ENCODE measurements at places on chromosomes 16 and 17. TPM values are rescaled to one million over a fixed set of nuclear protein-coding genes. Genes with fewer than 3 reads are reported as not detected.

Gene PMFBP1
- total RNA-seq: 5.6 TPM

Gene RAB37
- total RNA-seq: 8.2 TPM

Gene KRT17
- not detected for total RNA-seq

Gene TNRC6C
- 23.4 TPM for total RNA-seq

Gene TBC1D28
- not detected for total RNA-seq

Gene GPR139
- total RNA-seq: not detected

Gene SLC35G6
- total RNA-seq: not detected

Gene ABHD15
- 8.2 TPM for total RNA-seq

Gene OR1A1
- not detected for total RNA-seq

Gene GAS2L2
- total RNA-seq: not detected

Gene KCNJ18
- not detected for total RNA-seq

Gene TAC4
- not detected for total RNA-seq

GRCh38 chr17:44130693-44131349, 7.4 kb upstream of the HDAC5 start:
- no peak overlapping the region for H3K27ac ChIP-seq
- no peaks in the 10 kb centered on the region for H3K36me3 ChIP-seq
- no peak for DNase-seq
- H3K4me1 ChIP-seq: peaks cover 3% of the 10 kb centered on the region

GRCh38 chr17:58398574-58399266, 18.6 kb downstream of the RNF43 start:
- H3K27me3 ChIP-seq: no peaks in the 10 kb centered on the region
- H3K36me3 ChIP-seq: no peaks in the 10 kb centered on the region
- peaks cover 100% of the 10 kb centered on the region for H3K4me1 ChIP-seq
- H3K27ac ChIP-seq: peak overlapping the region; percentile 50

DNA sequence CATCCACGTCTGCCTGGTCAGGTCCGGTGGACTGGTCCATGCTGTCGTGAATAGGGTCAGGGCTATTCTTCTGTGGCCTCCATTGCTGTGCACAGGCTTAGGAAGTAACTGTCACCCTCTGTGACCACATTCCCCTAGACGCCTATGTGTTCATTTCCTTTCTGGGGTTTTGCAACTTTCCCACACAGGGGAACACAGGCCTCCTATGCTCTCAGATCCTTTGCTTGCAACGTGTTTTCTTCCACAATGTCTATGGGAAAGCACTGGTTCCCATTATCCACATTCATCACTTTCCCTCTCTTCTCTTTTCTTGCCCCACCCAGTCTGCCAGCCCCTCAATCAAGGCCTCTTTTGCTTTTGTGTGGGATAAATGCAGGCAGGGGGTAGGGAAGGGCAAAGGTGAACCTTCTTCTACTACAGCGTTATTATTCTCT, 43.2 kb upstream of the DNAJA2 start:
- no peaks in the 10 kb centered on the region for H3K36me3 ChIP-seq
- no peak overlapping the region for H3K27ac ChIP-seq
- peaks cover 5% of the 10 kb centered on the region for H3K4me1 ChIP-seq
- DNase-seq: no peak
- H3K27me3 ChIP-seq: no peaks in the 10 kb centered on the region

DNA sequence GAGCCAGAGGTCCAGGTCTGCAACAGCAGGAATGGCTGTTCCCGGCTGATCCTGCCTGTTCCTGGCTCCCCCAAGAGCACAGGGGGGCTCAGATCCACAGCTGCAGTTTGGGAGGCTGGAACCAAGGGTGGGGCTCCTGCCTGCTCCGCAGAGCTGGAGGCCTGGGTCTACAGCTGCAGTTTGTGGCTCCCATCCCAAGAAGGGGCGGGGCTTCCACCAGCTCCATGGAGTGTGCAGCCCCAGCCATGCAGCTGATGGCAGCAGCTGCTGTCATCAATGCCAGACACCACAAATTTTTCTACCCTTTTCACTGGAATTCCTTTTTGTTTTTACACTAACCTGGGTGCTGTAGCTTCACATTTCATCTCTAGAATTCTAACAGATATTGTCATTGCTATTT, 135.4 kb upstream of the KIF2B start:
- DNase-seq: no peak
- no peak overlapping the region for H3K27ac ChIP-seq
- no peaks in the 10 kb centered on the region for H3K36me3 ChIP-seq
- H3K4me3 ChIP-seq: no peak overlapping the region

- no peak for DNase-seq
- H3K36me3 ChIP-seq: no peaks in the 10 kb centered on the region
- peaks cover 25% of the 10 kb centered on the region for H3K27me3 ChIP-seq
- no peak overlapping the region for H3K27ac ChIP-seq
- no peak overlapping the region for H3K4me3 ChIP-seq
These were observed 161.0 kb downstream of the CBLN1 start for GRCh38 chr16:49120631-49121030.

- no peaks in the 10 kb centered on the region for H3K27me3 ChIP-seq
- no peak overlapping the region for H3K27ac ChIP-seq
- H3K4me3 ChIP-seq: peak overlapping the region; percentile 97
These were observed 1.5 kb downstream of the EDC4 start for GRCh38 chr16:67874372-67874771.

GRCh38 chr16:64784635-64785034, 337.2 kb downstream of the CDH11 start:
- H3K27me3 ChIP-seq: no peaks in the 10 kb centered on the region
- no peak overlapping the region for H3K4me3 ChIP-seq
- no peaks in the 10 kb centered on the region for H3K4me1 ChIP-seq
- no peak for DNase-seq

DNA sequence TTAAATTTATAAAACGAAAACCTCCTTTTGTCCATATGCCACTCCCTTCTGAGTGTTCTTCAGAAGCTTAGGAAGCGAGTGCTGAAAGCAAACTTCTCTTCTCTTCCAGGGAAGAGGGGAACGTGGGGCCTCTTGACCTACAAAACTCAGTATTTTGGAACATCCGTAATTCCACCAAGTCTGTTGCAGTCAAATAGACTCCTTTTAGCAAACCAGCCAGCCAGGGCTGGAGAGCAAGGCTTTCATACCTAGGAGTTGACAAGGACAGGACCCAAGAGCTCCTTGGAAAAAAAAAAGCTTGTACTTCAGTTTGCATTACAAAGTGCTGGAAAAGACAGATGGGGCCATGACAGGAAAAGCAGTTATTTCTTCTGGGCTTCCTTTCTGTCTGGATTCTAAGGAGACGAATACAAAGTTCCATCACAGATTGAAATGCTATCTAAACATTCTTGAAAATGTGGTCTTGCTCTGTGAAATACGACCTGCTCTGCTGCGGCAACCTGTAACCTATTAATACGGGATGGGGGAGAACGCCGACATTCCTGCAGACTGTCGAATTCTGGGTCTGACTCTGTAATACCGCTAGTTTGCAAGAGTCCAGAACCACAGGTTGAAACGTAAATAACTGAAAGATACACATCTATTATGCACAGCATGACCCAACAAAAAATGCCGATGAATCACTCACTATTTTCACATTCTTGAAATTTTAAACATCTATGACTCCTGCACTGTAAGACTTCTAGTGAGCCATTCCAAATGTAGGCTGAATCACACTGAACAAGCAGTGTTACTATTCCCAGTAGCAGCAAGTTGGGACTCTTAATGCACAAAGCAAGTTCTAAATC, 20.6 kb downstream of the VPS53 start:
- peaks cover 14% of the 10 kb centered on the region for H3K36me3 ChIP-seq
- no peak for DNase-seq
- no peaks in the 10 kb centered on the region for H3K4me1 ChIP-seq
- H3K27me3 ChIP-seq: no peaks in the 10 kb centered on the region
- H3K4me3 ChIP-seq: no peak overlapping the region

DNA sequence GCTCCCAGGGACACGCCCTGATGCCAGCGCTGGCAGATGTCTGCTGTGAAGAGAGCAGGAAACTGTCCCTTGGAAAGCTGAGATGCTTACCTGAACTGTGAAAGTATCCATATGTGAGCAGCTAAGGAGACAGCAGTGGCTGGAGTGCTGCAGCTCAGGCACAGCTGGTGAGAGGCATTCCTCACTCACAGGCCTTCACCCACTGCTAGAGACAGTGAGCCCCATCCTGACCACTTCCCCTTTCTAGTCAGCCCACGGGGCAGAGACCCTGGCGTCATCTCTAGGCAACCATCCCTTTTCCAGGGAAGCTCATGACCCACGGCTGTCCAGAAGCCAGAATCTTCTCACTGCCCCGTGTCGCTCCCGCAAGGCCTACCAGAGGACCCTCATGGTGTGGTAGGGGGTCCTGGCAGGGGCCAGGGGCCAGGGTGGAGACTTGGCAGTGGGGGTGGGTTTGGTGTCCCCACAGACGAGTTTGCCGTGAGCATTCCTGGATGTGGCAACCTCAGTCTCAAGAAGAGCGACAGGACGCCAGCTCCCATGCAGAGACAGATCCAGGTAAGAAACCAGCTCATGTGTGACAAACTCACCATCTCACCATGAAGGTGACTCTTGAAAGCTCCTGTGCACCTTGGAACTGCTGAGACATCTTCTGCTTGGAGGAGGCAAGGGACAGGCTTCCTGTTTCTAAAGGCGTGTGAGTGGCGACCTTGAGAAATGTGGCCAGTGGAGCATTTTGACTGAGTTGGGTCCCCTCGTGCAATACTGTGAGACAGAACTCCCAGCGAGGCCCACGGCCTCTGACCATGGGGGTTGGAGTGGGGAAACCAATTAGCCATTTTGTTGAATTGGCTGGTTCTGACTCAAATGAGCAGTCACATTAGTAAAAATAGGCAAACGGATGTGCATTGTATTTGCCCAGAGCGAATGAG, at the start of gene SCIMP:
Gene SCIMP (minus strand): TSS at position 216 of the 932 bp plus-strand sequence. CDS start 105 bp downstream, at position 111.
- no peaks in the 10 kb centered on the region for H3K36me3 ChIP-seq
- DNase-seq: no peak
- H3K27me3 ChIP-seq: no peaks in the 10 kb centered on the region

GRCh38 chr16:24800586-24800985, 45.2 kb upstream of the SLC5A11 start:
- H3K36me3 ChIP-seq: peaks cover 68% of the 10 kb centered on the region
- no peak overlapping the region for H3K27ac ChIP-seq

GRCh38 chr17:17785407-17785806, 51.4 kb downstream of the SREBF1 start:
- no peak for DNase-seq
- peaks cover 45% of the 10 kb centered on the region for H3K4me1 ChIP-seq
- H3K36me3 ChIP-seq: no peaks in the 10 kb centered on the region
- no peak overlapping the region for H3K4me3 ChIP-seq
- H3K27ac ChIP-seq: no peak overlapping the region
- no peaks in the 10 kb centered on the region for H3K27me3 ChIP-seq

DNA sequence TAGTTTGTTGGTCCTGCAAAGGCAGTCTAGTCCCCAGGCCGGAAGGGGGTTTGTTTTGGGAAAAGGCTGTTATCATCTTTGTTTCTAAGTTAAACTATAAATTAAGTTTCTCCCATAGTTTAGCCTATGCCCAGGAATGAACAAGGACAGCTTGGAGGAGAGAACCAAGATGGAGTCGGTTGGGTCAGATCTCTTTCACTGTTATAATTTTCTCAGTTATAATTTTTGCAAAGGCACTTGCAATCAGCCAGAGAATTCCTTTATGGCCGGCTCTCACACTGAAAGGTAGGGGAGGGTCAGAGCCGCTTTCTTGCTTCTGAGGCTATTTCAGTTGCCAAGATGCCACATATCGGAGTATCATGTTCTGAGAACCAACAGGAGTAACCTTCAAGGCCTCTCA, 59.2 kb upstream of the ATF7IP2 start:
- H3K36me3 ChIP-seq: no peaks in the 10 kb centered on the region
- peaks cover 3% of the 10 kb centered on the region for H3K4me1 ChIP-seq
- no peak for DNase-seq
- H3K27me3 ChIP-seq: no peaks in the 10 kb centered on the region
- H3K4me3 ChIP-seq: no peak overlapping the region

DNA sequence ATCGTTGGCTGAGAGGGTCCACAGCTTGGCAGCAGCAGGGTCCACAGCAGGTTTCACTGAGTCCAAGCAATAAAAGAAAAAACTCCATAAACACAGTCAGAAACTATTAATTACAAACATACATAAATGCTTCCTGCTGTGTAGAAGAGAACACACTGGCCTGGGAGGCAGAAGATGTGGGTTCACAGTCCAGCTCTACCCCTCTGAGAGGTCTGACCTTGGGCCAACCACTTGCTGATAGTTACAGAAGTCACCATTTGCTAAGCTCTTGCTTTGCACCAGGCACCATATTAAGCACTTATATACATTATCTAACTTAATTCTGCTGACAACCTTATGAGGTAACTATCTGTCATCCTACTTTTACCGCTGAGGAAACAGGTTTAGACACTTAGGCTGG, 14.7 kb downstream of the CIAPIN1 start:
- no peaks in the 10 kb centered on the region for H3K4me1 ChIP-seq
- no peak overlapping the region for H3K27ac ChIP-seq
- H3K36me3 ChIP-seq: peaks cover 72% of the 10 kb centered on the region
- no peak for DNase-seq
- no peak overlapping the region for H3K4me3 ChIP-seq

DNA sequence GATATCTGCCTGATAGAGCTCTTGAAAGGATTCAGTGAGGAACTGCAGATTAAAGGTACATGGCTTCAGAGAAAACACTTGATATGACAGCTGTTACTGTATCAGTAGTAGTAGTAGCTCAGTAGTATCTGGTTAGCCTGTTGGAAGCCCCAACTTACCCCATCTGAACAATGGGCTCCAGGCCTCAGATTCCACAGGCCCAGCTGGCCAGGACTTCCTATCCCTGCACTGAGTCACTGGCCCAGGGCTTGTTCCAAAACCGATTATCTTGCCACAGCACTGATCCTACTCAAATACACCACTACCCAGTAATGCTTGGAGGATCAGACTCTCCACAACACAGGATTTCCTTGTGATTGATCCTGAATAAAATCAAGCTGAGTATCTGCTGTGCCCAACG, 32.6 kb downstream of the DCUN1D3 start:
- peak overlapping the region; percentile 96 for H3K27ac ChIP-seq
- H3K4me1 ChIP-seq: peaks cover 57% of the 10 kb centered on the region
- no peak overlapping the region for H3K4me3 ChIP-seq
- no peaks in the 10 kb centered on the region for H3K36me3 ChIP-seq
- H3K27me3 ChIP-seq: no peaks in the 10 kb centered on the region

- peak overlapping the region; percentile 27 for H3K27ac ChIP-seq
- peaks cover 9% of the 10 kb centered on the region for H3K4me1 ChIP-seq
- peaks cover 4% of the 10 kb centered on the region for H3K36me3 ChIP-seq
- no peak for DNase-seq
- no peaks in the 10 kb centered on the region for H3K27me3 ChIP-seq
These were observed 16.7 kb downstream of the UNC13D start for GRCh38 chr17:75827308-75828075.

GRCh38 chr16:56332464-56333079, 92.8 kb downstream of the AMFR start:
- peak; percentile 65 for DNase-seq
- H3K27ac ChIP-seq: no peak overlapping the region
- H3K4me3 ChIP-seq: no peak overlapping the region
- no peaks in the 10 kb centered on the region for H3K27me3 ChIP-seq

All from HCT116 (cell line).